ENCODE measurements at places on chromosomes 3 and 15.

GRCh38 chr15:76776969-76777368 is 128.2 kb downstream of the SCAPER start:
- no peak for DNase-seq

- DNase-seq: no peak
Observed at GRCh38 chr3:186152889-186153292, 44.0 kb upstream of the ETV5 start.

DNA sequence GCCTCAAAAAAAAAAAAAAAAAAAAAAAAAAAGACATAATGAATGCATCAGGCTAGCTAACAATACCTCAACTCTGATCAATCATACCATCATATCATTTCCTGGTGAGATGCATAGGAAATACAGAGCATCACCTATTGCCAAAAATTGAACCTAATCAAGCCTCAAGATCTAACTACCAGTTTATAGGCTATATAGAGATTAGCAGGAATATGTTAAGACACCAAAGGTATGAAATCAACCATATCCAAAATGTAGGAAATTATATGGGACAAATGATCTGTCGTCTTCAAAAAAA is 387 bp upstream of the VPS33B start:
- DNase-seq: no peak

- no peak for DNase-seq
Observed at GRCh38 chr3:48656061-48656840, 6.4 kb downstream of the CELSR3 start.

DNA sequence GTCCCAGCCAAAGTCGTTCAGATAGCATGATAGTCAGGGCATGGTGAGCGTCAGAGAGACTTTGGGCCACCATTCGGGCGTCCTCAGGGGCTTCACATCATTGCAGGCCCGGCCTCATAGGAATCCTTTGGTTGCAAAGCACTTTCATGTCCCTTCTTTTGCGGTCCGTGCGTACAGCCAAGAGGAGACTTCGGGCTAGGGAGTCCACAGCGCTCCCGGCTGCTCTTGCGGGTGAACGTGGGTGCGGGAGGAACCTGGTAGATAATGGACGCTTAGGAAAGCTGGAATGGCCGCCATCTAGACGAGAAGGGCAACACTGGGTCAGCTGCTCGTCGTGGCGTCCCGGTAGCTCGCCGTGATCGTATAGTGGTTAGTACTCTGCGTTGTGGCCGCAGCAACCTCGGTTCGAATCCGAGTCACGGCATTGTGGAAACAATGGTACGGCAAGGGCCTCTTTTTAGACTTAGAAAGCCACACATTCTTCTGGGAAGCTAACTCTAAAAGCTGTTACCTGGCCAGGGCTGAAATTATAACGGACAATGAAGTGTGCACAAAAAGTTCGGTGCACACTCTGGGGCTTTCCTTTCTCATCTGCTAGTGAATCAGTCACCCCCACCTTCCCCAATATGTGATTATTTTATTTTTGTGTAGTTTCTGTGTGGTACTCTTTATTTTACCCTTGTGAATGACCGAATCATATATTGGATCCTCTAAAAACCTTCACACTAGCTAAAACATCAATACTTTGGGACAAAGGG is 13.2 kb upstream of the SHF start:
- no peak for DNase-seq

DNA sequence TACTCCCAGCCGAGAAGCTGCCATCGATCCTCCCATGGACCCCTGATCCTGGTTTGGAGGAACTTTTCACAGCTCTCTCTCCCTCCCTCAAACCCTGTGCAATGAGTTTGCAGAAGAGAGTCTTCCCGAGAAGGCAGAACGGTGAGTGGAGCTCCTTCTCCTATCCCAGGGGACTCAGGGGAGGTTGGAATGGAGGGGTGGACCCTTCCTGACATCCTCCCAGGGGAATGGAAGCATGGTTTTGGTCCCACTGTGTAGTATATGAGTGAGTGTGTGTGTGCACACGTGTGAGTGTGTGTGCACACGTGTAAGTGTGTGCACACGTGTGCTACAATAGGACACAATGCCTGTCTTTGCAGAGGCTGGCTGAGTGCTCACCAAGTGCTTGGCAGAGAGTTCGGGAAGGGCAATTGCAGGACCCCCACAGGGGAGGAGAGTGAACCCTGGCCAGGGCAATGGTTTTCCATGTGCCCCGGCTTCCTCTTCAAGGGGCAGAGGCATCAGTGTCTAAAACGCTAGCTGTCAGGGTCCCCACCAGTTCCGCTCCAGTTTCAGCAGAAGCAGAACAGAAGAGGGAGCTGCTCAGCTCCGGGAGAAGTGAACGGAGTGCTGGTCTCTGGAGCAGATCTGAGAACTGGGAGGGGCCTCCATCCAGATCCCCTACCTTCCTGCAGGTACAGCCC is 13.8 kb upstream of the IL16 start:
- no peak for DNase-seq

DNA sequence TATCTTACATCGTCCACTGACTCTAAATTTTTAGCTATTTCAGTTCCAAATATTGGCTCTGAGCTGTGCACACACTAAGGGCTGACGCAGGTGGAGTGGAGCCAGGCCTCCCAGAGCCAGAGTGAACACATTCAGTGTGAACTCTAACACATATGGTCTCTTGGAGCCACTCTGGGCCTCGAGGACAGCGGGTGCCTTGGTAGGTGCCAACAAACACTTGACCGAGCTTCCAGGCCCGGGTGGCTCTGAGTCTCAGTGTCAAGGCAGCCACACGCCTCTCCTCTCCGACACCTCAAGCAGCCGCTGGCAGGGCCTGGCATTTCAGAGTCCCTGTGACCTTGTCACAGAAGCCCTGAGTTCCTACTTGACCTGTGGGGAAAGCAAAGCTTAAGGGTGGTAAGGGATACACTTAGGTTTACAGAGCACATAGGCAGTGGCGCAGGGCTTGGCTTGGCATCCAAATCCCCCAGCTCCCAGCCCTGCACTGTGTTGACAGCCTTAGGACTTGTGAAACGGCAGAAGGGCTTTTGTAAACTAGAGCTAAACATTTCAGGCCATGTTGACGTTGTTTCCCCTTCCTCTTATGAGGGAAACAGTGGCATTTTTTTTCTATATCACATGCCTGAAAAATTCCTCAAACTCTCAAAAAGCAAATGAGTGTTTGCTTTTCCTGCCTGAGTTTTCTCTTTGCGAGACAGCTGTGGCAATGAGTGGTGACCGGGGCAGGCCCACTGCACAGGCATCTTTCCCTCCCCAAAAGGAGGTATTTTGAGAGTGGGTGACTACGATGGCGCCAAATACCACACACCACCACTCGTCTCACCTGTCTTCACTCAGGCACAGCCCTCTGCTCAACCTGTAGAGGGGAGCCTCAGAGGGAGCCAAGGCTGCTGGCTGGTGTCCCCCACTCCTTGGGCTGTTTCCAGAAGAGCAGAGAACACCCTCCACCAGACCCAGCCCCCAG is 60.8 kb downstream of the DAPK2 start:
- no peak for DNase-seq

- no peak for DNase-seq
Observed at GRCh38 chr15:93308026-93308690, 219.1 kb upstream of the RGMA start.

DNA sequence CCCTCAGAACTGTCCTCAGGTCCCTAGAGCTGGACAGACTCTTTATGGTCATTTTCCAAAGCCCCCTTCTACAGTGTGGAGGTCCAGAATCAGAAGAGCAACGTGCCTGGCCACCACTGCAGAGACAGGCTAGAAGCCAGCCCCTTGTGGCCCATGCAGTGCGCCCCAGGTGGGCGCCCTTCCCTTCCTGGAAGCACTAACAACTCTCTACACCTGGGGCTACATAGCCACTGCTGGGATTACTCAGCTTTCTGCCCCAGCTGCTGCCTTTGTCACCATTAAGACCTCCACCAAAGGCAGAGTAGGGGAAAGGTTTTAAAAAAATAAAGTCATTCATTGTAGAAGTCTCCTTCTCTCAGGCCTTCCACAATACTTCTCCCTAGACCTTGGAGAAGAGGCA is 2.3 kb downstream of the RASGRP1 start:
- DNase-seq: no peak

DNA sequence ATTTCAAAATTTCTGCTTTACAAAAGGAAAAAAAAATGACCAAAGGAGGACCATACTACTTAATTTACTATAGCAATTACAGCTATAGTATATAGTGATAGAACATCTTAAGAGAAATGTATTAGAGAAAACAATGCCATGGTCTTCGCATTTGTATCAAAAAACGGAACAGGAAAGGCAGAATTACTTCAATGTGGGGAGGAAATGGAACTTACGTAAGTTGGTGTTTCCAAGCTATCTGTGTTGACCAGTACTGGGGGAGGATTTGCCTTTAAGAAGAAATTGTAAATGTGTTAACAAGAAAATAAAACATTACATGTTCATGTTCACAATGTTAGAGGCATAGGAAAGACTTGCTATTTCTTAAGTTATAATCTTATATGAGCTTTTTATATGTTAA is 119.9 kb upstream of the MELTF start:
- no peak for DNase-seq

DNA sequence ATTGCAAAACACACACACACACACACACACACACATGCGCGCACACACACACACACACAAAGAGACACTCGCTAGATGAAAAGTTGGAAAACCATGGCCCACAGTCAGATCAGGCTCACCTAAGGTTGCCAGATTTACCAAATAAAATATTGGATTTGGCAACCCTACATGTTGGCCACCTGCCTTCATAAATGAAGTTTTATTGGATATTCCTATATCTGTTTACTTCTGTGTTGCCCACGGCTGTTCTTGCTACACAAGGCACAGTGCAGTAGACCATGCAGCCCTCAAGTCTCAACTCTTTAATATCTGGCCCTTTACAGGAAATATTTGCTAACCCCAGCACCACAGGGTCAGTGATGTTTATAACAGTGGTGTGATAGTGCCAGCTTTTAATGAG is 445.0 kb upstream of the PROK2 start:
- DNase-seq: no peak

DNA sequence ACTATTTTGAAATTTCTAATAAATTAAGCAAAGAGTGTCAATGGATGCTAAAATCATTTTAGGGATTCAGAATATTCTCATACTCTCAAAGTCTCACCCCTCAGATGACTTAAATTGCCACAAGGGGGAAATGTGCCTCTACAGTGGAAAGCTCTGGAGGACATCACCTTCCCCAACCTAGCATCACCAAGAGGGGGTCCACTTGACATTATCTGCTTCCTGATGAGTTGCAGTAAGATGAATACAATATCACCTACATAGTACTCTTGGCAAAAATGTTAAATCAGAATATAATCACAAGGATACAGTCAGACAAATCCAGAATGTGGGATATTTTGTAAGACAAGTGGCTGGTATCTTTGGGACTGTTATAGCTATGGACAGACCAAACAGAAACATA is 290.1 kb downstream of the MFSD1 start:
- DNase-seq: no peak

GRCh38 chr15:53351373-53351772 is 408.1 kb downstream of the WDR72 start:
- no peak for DNase-seq

- peak; percentile 48 for DNase-seq
Observed at GRCh38 chr15:31263751-31264558, 62.7 kb upstream of the KLF13 start.

DNA sequence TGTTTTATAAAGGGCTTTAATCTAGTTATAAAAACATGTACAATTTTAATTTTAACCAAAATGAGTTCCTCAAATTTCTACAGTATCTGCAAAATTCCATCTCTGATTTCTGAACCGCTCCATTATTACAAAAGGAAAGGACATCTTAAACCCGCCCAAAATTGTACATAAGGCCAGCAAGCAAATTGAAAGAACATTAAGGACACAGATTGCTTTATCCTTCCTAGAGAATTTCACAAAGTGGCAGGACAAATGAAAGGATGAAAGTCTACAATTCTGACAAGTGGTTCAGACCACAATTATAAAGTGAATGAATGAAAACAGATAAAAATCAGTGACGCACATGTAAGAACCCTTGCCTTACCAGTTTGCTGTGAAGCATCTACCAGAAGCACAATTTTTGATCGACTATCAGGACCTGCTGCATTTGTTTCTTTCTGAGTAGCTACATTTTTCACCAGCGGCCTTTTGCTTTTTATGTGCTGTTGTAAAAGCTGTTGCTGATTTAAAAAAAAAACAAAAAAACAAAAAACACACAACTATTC is 13.6 kb downstream of the SECISBP2L start:
- no peak for DNase-seq

- DNase-seq: no peak
Observed at GRCh38 chr3:190718097-190718496, 144.4 kb downstream of the GMNC start.

DNA sequence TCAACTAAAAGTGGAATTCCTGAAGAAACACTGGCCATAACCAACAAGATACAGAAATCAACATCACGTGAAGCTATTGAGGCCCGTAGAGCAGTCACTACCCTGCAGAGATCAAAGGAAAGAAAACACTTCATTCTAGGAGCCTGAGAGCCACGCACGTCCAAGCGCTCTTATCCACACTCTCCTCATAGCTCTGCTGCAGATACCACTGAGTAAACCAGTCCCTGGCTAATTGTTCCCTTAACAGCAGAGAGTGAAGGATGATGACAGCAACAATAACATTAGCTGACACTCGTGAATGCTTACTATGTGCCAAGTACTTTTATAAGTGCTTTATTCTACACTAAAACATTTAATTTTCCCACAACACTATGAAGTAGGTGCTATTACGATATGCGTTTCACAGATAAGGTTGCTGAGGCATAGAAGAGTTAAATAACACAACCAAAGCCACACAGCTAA is 271.0 kb upstream of the GADL1 start:
- no peak for DNase-seq

DNA sequence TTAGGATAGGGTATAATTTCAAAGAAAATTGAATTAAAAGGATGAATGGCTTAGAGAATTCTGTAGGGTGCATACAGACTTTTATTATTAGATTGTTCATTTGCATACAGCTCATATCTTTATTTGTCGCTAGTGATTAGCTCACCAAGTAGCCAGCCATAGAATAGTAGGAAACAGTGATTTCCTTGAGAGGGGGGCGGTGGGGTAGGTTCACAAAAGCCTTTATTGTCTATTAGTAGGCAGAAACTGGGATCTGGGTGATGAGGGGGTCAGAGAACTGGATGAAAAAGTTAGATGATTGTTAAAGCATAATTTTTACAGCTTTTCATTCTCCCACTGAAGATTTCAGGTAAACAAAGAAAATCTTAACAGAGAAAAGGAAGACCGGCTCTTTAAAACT is 77.6 kb upstream of the RAP2B start:
- DNase-seq: no peak
